ENCODE measurements at places on chromosomes 6 and 20.

GRCh38 chr6:166237617-166238016 is 70.0 kb upstream of the TBXT start:
- DNase-seq = no peak

- peak; percentile 79 for DNase-seq
These were observed 88.9 kb upstream of the ELOVL5 start for GRCh38 chr6:53437557-53438202.

- no peak for DNase-seq
These were observed 101.6 kb downstream of the DACT2 start for GRCh38 chr6:168217880-168218537.

DNA sequence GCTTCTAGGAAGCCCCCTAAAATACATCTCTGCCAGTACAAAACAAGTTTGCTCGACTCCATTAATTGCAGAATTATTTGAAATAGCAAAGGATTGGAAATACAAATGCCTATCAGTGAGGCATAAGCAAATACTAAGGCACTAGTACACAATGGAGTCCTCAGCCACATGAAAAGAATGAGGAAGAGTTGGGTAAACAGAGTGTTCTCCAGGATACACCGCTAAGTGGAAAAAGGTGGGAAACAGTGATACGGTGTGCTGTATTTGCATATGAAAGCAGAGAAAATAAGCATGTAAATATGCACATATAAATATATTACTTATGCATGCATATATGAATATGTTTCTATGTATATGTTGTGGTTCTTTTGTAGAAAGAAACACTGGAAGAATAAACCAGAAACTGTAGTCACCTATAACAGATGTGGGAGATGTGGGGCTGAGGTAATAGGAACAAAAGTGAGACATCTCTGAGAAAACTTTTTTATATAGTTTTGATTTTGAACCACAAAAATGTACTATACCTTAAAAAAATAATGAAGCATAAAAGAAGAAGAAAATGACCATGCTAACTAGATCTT is 143.4 kb upstream of the MYLIP start:
- no peak for DNase-seq

DNA sequence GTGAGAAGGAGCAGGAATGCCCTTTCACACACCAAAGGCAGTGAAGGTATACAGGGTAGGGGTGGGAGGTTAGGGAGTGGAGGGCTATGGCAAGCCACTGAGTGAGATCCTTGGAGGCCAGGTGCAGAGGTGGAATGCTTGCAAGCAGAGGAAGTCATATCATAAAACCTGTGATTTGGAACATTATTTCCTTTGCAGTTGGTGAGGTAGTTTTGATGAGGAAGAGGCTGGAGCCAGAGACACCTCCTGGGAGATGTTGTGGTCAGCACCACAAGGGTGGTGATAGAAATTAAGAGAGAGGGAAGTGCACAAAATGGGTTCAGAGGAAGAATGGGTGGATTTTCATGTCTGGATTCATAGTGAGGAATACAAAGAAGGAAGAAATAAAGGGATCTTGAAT is 73.0 kb downstream of the PLCB4 start:
- no peak for DNase-seq

GRCh38 chr6:157276134-157276532 is 47.2 kb downstream of the TMEM242 start:
- no peak for DNase-seq

- no peak for DNase-seq
These were observed 56.2 kb downstream of the SNX9 start for GRCh38 chr6:157879034-157879872.

- DNase-seq = no peak
These were observed 75.3 kb downstream of the ERMARD start for GRCh38 chr6:169826697-169827096.

GRCh38 chr20:7843613-7844012 is 96.6 kb downstream of the HAO1 start:
- DNase-seq = no peak

DNA sequence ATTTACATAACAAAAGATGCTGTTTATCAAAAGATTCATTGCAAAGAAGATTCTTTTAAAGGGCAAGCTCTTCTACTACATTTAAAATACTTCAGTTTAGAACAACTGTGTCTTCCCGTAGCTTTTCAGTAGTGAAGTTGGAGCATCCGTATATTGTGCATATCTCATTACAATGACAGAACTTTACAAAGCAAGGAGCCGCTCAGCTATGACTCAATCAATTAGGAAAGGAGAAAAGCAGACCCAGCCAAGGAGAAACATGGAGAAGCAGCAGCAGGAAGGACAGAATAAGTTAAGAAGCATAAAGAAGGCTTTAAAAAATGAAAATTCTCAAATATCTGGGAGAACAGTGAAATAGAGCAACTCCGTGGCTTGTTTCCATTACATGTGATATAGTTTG is 132.6 kb upstream of the SMLR1 start:
- no peak for DNase-seq

- no peak for DNase-seq
These were observed 256.1 kb downstream of the TBX18 start for GRCh38 chr6:84508334-84508733.

GRCh38 chr20:34189572-34190163 is 51.6 kb upstream of the ASIP start:
- DNase-seq = no peak

DNA sequence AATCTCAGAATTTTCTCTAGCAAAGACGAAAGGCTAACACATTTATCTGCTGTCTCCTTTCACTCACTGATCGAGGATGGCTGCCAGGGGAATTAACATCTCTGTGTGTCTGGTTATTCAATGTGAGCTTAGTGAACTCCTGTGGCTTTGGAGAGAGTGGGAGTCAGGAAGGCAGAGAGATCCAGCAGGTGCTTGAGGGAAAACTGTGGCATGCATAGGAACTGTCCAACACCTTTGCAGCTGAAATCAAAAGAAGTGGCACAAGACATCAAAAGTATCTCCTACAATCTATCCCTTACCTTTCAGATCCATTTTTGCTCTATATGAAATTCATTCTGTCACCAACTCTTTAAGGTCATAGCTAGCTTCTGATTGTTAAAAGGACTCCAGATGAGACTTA is 11.8 kb upstream of the FAM184A start:
- DNase-seq = no peak

DNA sequence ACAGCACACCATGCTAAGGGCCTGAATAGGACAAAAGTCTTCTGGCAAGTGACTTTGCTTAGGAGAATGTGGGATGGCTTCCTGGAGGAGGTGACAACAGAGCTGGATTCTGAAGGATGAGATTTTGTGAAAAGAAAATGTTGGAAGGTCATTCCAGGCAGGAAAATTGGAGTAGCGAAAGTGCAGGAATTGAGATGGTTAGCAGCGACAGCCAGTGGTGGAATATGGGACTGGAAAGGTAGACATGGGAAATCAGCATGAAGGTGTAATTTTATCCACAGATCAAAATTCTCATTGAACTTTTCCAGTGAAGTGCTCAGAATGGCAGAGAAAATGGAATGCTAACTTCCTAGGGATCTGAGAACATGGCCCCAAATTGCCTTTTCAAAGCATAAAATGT is 5.7 kb upstream of the BACH2 start:
- no peak for DNase-seq

DNA sequence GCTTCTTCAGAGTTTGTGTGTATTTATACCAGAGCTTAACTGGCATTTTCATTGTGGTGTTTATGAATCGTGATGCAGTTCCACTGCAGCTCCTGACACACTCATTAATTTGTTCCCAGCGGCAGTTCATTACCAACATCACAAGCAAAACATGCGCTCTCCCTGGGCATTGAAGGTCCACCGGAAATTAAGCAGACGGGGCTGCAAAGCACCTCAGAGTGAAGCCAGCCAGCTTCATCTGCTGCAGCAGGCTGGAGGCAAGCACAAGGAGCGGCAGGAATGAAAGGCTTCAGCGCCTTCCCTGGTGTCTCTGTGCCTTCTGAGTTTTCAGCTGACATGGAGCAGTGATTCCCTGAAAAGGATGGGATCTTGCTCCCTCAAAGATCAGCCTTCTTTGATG is 246.0 kb upstream of the SPTLC3 start:
- peak; percentile 28 for DNase-seq

Data from umbilical cord (tissue), 2 donors.